ENCODE measurements at places on chromosomes 1 and 21.
A peak's percentile ranks its signal among the peaks of the same experiment; 100 is the strongest.

- no peak for DNase-seq
Measured at GRCh38 chr1:31802190-31803150, 13.4 kb downstream of the SPOCD1 start.

GRCh38 chr1:203680765-203681164, 54.1 kb downstream of the ATP2B4 start:
- no peak for DNase-seq

DNA sequence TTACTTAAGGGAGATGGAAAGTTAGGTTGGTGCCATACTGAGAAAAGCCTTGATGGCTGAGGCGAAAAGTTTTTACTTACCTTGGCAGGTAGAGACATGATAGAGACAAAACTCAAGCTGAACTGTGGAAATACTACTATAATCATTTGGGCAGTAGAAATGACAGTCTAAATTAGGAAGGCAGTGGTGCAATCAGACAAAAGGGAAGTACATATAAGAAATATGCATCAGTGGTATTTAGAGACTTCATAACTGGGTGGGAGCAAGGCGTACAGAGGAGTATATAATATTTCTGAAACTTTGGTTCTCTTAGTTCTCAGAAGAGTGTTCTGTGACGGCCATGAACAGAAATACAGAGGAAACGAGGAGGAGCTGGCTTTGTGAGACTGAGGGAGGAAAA, 2.4 kb upstream of the CEP350 start:
- DNase-seq, result no peak

DNA sequence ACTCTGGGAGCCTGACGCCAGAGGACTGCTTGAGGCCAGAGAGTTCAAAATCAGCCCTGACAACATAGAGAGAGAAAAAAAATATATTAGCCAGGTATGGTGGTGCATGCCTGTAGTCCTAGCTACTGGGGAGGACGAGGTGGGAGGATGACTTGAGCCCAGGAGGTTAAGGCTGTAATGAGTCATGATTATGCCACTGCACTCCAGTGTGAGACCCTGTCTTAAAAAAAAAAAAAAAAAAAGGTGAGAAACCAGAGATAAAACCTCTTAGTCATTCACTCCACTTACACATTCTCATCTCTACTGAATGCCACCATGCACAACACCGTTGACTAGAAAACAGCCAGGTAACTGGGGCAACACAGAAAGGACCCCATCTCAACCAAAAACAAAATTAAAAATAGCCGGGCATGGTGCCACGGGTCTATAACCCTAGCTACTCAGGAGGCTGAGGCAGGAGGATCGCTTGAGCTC, 178.1 kb downstream of the SLC45A1 start:
- no peak for DNase-seq

- DNase-seq, result no peak
Measured at GRCh38 chr1:155871390-155871789, 12.0 kb downstream of the SYT11 start.

DNA sequence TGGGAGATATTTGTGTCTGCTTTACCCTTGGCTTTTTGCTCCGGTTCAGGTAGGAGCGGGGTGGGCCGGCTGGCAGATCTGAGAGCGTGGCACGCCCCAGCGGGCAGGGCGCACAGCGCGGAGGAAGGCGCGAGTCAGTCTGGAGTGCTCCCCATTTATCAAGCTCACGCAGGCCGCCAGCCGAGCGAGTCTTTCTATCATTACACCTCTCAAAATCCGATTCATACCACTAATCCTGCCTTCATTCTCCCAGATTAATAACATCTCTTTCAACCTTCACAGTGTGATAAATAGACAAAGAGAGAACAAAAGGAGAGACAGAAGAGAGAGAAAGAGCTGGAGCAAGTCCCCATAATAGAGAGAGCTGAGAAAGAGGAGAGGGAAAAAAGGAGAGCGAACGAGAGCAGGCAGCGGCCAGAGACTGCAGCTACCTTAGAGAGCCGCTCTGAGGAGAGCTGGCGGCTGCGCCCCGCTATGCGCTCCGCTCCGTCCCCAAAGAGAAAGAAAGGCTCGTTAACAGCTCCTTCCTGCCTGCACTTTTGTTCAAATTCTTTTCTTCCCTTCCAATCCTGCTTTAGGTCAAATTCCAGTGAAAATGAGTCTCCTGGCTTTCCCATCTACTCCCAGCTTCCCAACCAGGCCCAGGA, 48.0 kb downstream of the DMAP1 start:
- DNase-seq, result no peak

DNA sequence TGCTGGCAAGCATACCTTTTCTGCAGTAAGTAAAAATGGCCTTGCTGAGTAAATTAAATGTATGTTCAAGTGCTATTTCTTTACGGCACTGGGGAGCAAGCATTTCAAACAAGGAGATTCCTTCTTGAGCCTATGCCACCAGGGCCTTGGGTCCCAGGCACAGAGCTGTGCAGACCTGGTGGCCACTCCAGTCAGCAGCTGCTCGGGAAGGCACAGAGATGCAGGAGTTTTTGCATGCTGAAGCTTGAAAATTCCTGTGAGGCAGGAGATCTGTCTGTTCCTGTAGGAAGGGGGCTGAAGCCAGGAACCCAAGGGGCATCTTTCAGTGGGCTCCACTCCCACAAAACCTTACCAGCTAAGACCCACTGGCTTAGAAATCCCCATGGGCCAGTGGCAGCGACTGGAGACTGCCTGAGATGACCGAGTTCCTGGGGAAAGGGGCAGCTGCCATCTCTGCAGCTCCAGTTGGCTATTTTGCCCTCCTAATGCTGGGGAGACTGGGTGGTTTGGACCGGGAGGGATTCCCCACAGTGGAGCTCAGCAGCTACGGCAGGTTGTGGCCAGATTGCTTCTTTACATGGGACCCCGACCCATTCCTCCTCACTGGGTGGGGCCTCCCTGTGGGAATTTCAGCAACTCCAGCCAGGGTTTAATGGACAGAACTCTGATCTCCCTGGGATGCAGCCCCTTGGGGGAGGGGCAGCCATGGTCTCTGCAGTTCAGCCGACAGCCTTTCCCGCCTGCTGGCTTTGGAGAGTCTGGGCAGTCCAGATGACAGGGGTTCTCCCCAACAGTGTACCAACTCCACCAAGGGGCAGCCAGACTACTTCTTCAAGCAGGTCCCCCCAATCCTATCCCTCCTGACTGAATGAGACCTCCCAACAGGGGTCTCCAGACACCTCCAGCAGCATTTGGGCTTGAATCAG, 8.4 kb upstream of the PGBD2 start:
- DNase-seq, result no peak

DNA sequence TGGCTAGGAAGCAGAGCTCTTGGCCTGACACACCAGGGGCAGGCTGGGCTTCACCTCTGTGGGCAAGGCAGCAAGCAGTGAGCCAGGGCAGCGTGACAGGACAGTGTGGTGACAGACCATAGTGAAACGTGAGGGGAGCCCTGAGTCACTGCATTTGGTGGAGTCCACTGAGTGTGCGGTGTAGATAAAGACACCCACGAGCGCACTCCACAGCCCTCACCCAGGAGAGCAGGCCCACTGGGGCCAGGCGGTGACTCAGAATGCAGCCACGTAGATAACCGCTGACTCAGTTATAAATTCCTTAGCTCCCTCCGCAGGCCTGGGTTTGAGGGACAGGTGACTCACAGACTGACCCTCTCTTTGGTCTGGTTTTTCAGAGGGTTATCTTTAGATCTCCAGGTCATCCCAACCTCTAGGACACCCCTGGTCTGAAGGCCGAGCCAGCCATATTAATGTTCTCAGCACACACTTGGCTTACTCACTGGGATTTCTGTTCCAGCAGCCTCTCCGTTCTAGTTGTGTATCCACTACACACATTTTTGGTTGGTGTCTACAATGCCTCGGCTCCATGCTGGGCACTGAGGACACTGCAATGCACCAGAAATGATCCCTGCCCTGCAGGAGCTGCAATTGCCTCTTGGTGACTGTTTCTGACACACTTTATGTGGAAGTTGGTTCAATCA, 90.2 kb upstream of the TSPAN2 start:
- DNase-seq, result peak; percentile 94

DNA sequence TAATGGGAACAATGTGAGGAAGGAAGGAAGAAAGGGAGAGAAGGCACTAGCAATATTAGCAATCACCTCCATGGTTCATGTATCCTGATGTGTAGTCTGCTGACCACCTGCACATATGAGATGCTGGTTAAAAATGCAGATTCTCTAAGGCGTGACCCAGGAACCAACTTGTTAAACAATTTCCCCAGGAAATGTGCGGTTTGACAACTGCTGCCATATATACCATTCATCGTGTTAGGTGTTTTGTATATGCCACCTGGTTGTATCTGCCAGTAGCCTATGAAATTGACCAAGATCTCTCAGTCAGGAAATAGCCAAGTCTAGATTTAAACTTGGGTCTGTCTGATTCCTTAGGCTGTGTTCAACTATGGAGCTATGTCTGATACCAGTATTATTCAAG, 4.1 kb downstream of the SEMA4A start:
- no peak for DNase-seq

GRCh38 chr1:36778740-36779139, 255.6 kb downstream of the GRIK3 start:
- DNase-seq, result no peak

GRCh38 chr1:40944841-40945430, 34.6 kb upstream of the CTPS1 start:
- no peak for DNase-seq

- DNase-seq, result no peak
Measured at GRCh38 chr1:112698366-112699310, 8.3 kb downstream of the RHOC start.

DNA sequence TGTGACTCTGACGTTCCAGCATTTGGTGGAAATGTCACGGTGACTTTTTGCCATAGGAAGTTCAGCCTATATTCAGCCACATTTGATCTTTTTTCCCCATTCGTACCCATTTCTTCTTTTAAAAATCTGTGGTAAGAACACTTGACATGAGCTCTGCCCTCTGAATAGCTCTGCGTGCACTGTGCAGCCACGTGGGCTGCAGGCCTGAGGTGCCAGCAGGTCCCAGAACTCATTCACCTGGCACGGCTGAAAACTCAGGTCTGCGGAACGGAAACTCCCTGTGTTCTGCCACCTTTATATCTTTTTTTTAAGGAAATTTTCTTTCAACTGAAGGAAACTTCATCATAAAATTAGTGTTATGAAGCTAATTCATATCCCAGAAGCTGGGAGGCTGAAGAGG, 28.6 kb downstream of the CEP104 start:
- DNase-seq, result no peak

DNA sequence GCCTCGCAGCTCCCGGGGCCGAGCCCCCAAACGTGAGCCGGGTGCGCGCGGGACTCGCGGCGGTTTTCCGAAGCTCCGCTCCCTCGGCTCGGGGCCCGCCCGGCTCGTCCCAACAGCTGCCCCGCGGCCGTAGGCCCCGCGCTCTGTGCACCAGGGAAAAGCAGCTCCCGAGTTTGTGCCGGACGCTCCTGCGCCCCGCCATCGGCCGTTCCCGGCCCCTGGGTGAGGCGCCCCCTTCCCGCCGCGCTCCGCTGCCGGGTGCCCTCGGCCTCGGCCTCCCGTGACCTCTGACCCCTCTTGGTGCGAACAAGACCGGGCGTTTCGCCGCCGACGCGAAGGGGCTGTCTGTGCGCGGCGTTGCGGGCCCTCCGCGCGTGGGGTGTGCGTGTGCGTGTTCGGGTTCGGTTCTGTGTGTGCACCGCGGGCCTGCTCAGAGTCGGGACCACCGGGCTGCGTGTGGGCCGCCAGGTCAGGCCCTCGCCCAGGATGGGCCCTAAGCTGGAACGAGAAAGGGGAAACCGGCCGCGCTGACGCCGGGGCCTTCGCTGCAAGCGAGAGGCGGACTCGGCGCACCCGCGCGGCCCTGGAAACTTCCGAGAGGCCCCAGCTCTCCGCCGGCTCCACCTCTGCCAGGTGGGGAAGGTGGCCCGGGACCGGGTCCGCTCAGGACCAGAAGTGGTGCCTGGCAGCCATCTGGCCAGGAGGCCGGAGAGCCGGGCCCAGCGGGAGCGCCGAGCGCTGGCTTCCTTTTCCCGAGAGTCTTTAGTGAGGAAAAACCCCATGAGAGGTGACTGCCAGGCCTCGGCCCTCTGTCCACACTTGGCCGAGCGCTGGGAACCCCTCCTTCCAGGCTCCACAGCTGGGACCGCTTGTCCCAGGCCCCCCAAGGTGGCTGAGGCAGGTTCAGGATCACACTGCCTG, 1.9 kb downstream of the PRDM16 start:
- DNase-seq, result no peak

DNA sequence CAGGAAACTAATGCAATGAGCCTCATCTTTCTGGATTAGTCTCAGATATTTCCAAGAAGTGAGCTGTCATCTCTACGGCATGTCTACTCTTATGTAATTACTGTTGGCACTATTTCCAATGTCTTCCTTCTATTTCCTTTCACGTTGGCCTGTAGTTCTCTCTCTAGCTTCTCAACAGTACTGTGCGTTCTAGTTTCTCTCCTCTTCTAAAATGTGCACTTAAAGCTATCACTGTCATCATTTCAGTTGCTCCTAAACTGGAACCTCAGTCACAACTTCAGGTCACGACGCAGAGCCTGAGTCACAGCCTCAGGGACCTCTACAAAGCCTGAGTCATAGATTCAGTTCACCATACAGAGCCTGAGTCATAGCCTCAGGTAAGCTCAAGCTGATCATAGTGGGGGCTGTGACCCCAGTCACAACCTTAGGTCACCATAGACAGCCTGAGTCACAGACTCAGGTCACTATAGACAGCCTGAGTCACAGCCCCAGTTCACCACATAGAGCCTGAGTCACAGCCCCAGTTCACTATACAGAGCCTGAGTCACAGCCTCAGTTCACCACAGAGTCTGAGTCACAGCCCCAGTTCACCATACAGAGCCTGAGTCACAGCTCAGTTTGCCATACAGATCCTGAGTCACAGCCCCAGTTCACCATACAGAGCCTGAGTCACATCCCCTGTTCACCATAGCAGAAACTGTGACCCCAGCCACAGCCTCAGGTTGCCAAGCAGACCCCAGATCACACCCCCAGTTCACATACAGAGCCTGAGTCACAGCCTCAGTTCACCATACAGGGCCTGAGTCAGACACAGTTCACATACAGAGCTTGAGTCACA, 13.0 kb downstream of the WNT9A start:
- peak; percentile 59 for DNase-seq

GRCh38 chr1:22454476-22455056, 2.9 kb downstream of the ZBTB40 start:
- no peak for DNase-seq

- DNase-seq, result no peak
Measured at GRCh38 chr1:163298365-163298764, 23.4 kb upstream of the NUF2 start.

- no peak for DNase-seq
Measured at GRCh38 chr21:14453339-14454015, 70.5 kb upstream of the HSPA13 start.

DNA sequence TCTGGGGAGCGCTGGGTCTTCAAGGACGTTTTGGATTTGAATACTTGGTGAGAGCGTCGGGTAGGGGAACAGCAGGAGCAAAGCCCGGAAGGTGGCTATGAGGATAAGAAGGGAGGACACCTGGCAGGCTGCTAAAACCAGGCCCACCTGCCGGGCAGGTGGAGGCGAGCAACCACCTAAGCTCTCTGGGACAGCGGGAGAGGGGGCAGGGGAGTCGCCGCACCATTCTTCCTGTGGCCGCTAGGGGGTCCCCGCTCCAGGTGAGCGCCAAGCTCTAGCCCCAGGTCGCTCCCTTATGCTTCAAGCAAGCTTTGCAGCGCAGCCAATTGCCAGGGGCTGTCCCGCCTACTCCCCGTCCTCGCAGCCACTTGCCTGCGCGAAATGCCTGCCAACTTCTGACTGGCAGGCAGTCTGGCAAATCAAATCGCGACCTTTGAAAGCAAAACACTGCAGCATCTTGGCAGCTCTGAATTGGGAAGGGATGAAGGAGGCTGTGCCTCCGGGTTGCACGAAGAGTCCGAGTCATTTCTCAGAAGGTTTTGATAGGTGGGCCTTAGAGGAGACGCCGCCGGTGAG, at the start of gene NIPAL3:
NIPAL3 (plus strand) TSS at position 469 of the 576 bp plus-strand sequence. CDS start 3,746 bp downstream, outside the sequence.
- DNase-seq, result peak; percentile 95
